Activated CD4-positive, alpha-beta memory T cell treated with anti-CD3 and anti-CD28 coated beads, Interleukin-2, amount 10 ng/mL, durations not matched to agents 7 days and 5 days (primary cell): ENCODE measurements at places on chromosomes 5 and 9.

- no peak for DNase-seq
Observed at GRCh38 chr9:109604131-109604530, 106.0 kb upstream of the PTPN3 start.

DNA sequence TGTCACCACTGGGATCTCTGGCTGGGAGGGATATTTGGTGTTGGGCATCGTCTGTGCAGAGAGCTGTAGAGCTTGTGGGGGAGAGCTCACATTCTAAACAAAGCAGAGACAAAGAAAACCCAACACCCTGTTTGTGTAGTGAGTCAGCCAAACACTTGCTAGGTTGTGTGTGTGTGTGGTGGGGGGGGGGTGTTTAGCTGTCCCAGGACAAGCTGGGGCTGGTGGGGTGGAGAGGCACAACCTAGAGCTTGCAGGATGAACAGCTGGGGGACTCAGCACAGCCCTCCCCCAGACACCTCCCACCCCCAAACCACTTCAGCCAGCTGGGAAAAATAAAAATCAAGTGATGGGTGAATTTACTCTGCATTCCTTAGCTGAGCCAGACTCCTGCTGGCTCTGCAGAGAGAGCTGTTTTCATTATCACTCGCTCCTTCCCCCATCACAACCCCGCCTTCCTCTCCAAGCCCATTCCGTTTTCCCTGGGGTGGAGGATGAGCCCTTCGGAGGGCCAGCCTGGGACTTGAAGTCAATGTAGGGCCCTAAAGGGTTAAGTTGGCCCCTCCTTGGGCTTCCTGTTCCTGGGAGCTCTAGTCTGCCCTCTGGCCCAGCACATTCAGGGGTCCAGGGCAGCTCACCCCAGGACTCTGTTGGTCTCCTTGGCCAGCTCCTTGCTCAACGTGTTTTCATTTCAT is 2.6 kb downstream of the OLFML2A start:
- DNase-seq: peak; percentile 7

- no peak for DNase-seq
Observed at GRCh38 chr9:125233678-125234077, 7.5 kb downstream of the HSPA5 start.

- no peak for DNase-seq
Observed at GRCh38 chr5:135207866-135208265, 173.8 kb upstream of the PITX1 start.

DNA sequence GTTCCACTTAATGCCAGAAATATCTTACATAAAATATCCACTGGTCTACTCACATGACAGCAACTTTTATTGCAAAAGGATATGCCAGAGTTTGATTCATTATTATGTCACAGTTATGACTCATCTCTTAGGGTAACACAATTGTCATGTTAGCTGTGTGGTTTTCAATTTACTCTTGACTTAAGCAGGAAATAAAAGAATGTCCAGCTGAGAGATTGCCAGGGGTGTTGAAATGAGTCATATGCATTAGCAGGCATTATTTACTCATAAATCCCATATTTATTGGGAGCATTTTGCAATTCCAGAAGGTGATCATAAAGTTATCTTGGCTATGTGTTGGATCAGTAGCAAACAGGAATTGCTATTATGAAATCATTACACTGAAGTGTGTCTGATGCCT is 1164.6 kb upstream of the CDH18 start:
- DNase-seq: no peak

GRCh38 chr9:22649384-22649783 is 202.8 kb downstream of the DMRTA1 start:
- no peak for DNase-seq

GRCh38 chr9:32603914-32604852 is 31.2 kb upstream of the NDUFB6 start:
- DNase-seq: no peak

- no peak for DNase-seq
Observed at GRCh38 chr5:98504505-98504904, 269.0 kb upstream of the RGMB start.

GRCh38 chr9:96487029-96487396 is 37.0 kb downstream of the HABP4 start:
- no peak for DNase-seq

DNA sequence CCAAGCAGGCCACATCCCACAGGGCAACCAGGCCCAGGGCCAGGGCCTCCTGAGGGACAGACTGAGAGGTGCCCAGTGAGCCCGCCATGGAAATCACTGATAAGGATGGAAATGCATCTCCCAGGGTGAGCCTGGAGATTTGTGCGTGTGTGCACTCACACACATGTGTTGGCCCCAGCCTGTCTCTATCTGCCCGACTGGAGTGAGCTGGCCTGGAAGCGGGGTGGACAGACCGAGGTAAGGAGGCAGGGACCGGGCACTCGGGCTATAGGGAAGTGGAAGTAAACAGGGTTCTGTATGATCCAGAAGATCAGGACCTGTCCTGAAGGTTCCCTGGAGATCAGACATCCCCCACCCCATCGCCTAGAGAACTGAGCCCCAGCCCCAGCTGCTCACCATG is 17.4 kb downstream of the GFI1B start:
- DNase-seq: no peak

- no peak for DNase-seq
Observed at GRCh38 chr5:120466341-120467006, 2.4 kb downstream of the PRR16 start.

GRCh38 chr9:30713243-30713642 is 1671.2 kb upstream of the ACO1 start:
- no peak for DNase-seq

GRCh38 chr9:122172131-122172530 is 12.4 kb downstream of the MORN5 start:
- DNase-seq: no peak

- no peak for DNase-seq
Observed at GRCh38 chr9:134205672-134206310, 41.4 kb upstream of the RNU6ATAC start.

- DNase-seq: no peak
Observed at GRCh38 chr5:68661237-68661636, 432.6 kb upstream of the SLC30A5 start.

DNA sequence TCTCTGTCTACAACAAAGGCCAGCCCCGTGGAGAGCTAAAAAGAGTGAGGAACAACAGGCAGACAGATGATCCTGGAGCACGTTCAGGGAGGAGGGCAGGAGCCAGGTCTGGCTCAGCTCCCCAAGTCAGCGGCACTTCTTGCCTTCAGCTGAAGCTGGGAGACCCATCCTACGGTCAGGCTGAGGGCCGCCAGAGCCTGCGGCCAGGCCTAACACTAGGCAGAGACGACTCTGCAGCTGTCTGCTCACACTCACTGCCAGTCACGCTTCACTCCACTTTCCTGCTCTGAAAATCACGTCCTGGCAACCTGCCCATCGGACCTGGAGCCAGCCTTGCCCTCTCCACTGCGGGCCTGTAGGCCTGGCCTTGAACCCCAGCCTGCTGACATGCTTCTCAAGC is 160.9 kb upstream of the LHFPL2 start:
- DNase-seq: no peak

DNA sequence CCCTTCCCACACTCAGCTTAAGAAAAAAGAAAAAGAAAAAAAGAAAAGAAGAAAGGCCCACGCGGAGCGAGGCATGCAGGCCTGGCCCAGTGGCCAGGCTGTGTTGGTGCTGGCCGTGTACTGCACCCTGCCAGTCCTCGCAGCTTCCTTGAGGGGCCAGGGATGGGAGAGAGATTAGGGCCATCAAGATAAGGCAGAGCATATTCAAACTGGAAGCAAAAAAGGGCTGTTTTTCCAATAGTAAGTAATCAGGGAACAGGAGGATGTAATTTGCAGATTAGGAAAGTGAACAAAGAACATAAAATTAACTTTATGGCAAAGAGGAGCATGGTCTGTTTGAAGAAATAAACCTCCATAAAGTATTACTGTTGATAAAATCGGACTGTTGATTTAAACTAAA is 319.6 kb upstream of the CLINT1 start:
- no peak for DNase-seq

GRCh38 chr9:132798817-132799790 is 79.0 kb downstream of the AK8 start:
- no peak for DNase-seq

GRCh38 chr9:84300271-84300670 is 40.3 kb downstream of the SLC28A3 start:
- DNase-seq: no peak

DNA sequence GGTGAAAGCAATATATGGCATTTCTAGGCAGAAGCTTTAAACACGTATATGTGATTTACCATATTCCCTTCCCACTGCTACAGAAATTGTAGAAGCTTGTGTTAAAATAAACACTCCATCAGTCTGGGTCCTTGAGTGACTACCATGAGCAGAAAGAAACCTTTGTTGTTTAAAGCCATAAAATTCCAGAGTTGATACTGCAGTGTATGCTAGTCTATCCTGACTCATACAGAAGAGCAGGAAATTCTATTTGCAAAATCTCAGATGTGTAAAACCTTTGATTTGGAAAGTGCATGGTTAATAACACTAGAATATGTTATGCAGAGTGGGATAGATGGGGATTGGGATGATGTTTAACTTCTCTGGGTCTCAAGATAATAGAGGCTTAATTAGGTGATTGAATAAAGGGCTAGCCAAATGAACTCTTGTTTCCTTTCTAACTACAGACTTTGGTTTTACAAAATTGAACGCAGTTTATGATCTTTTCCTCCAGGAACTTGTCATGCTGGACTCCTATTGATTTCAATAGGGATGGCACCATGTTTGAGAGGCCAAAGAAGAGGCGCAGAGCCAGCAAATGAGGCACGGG is 282.7 kb upstream of the VLDLR start:
- DNase-seq: no peak

DNA sequence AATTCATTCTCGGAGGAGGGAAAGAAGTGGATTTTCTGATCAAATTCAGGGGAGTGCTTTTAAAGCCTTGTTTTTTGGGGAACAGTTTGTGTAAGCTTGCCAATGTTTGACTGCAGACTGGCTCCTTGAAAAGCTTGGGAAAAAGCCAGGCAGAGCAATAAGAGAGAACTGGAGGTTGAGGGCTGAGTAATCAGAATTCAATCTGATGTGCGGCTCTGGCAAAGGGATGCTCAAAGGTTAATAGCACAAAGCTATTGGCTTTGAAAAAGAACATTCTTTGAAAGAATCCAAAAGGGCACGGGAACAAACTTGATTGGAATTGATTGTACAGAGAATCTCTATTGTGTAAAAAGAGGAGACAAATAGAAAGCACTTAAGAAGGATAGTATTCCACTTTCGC is 279.3 kb downstream of the YTHDC2 start:
- DNase-seq: no peak

GRCh38 chr9:126411948-126412284 is 85.3 kb downstream of the MVB12B start:
- DNase-seq: no peak

DNA sequence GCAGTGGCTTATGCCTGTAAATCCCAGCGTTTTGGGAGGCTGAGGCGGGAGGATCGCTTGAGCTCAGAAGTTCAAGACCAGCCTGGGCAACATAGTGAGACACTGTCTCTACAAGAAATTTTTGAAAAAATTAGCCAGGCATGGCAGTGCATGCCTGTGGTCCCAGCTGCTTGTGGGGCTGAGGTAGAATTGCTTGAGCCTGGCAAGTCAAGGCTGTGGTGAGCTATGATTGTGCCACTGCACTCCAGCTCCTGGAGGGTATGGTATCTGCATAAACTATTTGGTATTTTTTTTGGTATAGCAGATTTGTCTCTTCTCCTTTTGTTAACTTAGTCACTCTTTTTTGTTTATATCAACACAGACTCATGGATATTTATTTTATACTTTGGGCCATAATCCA is 61.5 kb upstream of the TEX48 start:
- DNase-seq: no peak

DNA sequence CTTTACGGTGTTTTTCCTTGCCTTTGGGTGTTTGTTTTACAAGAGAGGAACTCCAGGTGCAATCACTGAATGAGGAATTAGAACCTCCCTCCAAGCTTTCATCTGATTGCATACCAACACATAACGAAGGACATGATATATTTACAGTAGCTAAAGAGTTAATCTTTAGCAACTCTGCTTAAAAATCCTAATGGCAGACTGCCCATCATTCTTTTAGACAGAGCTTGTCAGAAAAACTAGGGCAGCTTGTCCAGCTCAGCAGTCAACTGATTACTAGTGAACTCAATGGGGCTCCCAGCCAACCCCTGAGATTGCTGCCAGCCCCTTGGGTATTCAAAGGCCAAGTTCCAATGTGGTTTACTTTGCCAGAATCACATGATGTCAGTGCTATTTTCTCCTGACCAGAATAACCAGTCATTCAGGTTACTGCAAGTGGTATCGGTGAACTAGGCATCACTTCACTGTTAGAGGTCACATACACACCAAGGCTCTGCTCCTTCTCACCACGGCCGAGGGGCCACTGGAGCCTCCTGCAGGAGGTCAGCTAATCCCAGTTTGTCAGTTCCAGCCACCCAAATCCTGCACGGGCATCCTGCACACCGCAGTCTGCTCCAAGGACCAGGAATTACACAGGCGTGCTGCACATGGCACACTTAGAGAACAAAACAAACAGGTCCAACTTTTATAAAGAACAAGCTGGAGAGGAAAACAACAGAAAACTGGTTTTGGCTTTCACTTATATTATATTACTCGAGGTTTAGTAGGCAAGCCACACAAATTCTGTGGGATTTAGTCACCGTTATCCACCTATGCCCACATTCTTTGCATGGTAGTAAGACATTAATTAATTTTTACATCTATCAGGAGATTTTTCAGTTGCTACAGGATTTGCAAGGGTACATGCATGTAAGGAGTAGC is 62.5 kb downstream of the NFIB start:
- no peak for DNase-seq

DNA sequence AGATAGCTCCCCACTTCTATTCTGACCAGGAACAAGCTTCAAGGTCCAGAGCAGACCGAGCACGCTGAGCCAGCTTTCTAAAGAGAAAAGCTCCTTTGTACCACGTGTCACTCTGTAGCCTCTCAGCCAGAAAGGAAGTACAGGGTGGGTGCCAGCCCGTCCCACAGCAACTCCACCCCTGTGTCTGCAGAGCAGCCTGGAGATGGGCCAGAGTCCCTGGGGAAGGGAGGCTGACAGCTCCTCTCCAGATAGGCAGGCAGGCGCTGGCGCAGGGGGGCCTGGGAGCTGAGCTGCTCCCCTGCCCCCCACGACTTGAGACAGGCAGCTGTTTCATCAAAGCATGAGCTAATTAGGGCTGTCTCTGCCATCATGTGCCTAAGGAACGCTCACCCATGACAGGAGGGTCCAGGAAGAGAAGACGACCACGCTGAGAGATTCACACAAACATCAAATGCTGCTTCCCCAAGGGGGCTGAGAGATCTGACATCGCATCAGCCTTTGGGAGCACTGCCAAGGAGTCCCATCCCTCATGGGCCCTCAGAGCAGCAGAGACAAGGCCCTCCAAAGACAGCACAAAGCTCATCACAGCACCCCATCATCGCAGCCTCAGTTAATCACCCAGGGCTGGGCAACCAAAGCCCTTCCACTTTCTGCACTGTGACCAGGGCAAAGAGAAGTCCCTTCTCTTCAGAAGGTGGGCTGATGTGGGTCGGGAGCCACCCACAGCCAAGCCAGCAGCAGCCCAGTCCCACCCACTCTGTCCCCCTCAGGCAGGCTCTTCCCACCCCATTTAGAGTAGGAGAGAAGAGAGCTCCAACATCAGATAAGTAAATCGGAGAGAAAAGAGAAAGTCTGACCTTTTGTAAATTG is 78.5 kb upstream of the LRRTM2 start:
- peak; percentile 32 for DNase-seq

- DNase-seq: no peak
Observed at GRCh38 chr9:133987946-133988665, 4.0 kb downstream of the VAV2 start.

GRCh38 chr5:41218929-41219657 is 5.8 kb upstream of the C6 start:
- no peak for DNase-seq

- no peak for DNase-seq
Observed at GRCh38 chr9:35932735-35933134, 23.4 kb downstream of the SPAAR start.
